Adipocyte (in vitro differentiated cells): ENCODE measurements at places on chromosomes 12 and 14.

DNA sequence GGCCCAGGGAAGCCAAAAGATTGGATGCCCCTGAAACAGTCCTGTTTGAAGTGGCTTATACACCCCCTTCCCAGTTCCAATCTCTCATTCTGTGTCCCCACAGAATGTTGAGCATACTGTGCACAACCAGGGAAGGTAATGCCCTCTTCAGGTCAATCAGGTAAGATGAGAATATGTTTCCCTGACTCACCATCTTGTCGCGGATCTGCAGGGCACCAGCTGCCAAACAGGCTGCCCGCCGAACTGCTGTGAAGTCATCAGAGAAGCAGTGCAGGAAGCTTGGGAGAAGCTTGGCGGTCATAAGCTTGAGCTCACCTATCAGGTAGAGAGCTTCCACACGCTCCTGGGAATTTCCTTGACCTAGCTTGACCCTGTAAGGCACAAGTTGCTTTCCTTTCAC, 9.6 kb downstream of the RIOX1 start:
- no peak for DNase-seq

DNA sequence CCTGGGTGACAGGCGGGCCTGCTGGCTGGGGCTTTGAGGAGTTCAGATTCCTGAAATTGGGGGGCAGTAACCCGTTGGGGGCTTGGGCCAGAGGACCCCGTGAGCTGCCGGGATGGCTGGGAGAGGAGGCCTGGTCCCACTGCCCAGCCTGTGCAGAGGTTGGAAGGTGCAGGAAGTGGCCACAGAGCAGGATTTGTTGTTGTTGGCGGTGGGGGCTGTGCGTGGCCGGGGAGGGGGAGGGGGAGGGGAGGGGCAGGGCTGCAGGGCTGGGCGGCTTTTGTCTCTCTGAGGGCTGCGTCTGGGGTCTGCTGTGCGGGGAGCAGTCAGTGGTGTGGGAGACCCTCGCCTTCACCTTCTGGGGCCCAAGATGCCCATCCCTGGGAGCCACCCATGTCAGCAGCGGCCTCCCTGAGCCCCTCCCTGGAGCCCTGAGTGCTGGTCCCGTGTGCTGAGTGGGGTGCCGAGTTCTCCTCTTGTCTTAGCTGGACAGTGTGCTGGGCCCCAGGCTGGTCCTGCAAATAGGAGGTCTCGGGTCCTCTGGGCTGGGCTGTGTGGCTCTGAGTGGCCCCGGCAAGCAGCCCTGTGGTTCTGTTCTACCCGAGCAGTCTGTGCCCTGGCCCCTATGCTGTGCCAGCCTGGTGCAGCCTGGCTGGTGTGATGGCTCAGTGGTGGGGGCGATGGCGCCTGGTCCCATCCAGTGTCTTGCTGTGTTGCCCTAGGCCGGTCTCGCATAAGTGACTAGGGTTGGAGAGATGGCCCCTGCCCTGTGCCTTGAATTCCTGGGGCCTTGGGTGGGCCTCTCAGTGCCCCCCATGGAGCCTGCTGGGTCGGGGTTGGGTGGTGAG, 10.3 kb downstream of the KIF26A start:
- DNase-seq = no peak

DNA sequence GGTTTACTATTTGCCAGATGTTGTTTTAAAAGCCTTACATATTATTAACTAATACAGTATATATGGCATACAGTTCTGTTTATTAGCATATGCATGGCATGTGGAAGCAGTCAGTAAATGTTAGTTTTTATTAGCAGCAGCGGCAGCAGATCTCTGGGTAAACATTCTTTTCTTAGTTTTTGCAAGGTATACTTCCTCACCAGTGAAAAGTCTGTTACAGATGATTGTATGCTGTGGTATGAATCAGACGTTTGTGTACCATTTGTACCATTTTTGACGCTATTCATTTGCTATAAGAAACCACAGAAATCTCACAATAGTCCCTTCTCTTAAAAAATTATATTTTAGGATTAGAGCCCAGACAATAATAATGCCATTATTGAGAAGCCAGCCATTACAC, 17.8 kb downstream of the STK38L start:
- DNase-seq = no peak

DNA sequence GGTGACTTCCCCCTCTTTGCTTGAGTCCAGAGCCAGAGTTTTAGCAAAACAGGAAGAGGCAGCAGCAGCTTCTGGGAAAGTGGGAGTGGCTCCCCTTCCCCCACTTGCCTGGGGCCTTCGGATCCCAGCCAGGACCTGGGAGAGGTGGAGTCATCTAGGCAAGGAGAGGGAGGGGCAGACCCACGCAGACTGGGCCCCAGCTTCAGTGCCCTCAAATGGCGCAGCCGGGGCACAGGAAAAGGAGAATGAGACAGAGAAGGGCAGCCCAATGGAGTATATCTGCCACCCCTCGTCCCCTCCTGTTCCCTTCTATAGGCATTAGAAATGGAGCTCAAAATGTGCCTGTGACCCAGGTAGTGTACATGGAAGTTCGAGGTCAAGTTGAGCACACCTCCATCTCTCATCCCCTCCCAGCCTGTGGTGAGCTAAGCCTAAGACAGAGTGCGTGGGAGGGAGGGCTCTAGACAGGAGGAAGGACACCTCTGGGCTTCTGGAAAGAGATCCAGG, 9.3 kb upstream of the HDAC7 start:
- DNase-seq = peak; percentile 86

- DNase-seq = no peak
These were observed 222.9 kb downstream of the ZFP36L1 start for GRCh38 chr14:68569970-68570409.

DNA sequence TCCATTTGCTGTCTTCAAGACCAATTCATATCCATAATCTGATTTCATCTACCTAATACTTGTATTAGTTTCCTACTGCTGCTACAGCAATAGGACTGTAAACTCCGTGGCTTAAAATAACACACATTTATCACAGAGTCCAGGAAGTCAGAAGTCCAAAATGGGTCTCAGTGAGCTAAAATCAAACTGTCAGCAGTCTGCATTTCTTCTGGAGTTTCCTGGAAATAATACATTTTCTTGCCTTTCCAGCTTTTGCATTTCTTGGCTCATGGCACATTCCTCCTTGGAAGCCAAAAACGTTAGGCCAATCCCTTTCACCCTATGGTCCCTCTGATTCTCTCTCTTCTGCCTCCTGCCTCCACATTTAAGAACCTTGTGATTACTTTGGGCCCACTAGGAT, 239.8 kb downstream of the PRKD1 start:
- DNase-seq = no peak

DNA sequence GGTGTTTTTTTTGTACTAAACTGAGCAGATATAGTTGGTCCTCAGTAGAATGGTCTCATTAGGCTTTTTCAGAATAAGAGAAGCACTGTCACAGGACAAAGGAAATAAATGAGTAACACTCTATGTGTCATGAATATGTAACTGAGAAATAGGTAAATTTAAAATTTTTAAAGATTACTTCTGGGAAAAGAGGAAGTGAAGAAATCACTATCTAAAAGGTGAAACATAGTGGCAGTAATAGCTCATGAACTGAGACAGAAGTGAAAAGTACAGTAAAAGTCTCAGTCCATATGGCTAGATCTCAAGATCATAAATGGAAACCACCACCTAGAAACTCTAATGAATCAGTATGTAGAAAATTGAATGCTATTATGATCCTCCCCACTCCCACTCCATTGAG, 89.3 kb upstream of the TTC7B start:
- no peak for DNase-seq

DNA sequence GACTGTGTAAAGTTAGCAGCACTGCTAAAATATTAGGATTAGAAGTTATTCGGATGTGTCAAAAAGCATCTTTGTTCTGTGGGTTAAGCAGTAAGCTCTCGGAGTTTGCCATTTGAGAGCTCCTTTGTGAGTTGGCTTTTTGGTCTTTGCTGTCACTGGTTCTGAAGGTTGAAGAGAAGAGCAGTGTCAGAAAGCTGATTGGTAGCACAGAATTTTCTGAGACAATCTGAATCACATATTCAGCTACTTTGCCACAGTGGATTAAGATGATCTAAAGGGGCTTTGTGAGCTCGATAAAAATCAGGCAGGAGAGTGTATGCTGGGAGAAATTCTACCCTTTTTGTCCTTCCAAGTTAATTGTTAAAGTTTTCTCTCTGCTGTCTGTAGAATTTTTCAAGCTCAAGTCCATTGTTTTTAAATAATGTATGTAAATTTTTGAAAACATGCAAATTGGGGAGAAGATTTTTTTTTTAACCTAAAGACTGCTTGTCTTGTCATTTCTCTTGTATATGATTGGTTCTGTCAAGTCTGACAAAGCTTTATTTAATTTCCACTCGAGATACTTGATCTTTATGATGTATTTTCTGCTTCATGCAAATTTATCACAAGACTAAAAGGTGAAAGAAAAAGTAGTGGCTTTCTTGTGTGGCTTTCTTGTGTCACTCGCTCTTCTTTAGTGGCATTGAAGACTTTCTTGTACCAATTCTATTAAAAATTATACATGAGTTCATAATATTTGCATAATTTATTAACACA, 307.3 kb downstream of the EGLN3 start:
- no peak for DNase-seq

DNA sequence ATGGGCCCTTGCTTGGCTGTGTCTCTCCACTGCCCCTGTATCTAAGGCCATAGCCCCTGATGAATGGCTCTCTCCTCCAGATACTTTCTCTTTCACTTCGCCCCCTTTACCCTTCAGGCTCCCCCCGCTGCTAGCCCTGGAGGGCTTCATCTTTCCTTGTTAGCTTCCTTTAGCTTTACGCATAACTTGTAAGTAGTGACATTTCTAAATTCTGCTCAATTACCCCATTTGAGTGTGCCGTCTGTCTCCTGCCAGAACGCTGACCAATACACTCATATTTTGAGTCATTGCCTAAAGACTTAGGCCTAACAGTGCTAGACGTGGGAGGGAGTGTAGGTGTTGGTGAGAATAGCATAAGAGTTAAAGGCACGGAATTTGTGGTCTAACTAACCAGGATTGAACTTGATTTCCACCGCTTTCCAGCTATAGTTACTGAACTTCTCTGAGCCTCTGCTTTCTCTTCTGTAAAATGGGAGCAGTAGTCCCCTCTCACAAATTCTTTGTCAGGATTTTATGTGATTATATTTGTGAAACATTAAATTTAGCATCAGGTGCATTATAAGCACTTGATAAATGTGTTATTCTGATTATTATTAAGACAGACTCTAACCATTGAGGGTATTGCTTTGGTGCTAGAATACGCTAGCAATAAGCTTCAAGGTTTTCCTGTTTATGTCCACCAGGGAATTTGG, 129.3 kb downstream of the ZFP36L1 start:
- peak; percentile 73 for DNase-seq

- peak; percentile 10 for DNase-seq
These were observed 450.4 kb downstream of the LRFN5 start for GRCh38 chr14:42057111-42057510.
